ENCODE measurements at places on chromosomes 4 and X.

DNA sequence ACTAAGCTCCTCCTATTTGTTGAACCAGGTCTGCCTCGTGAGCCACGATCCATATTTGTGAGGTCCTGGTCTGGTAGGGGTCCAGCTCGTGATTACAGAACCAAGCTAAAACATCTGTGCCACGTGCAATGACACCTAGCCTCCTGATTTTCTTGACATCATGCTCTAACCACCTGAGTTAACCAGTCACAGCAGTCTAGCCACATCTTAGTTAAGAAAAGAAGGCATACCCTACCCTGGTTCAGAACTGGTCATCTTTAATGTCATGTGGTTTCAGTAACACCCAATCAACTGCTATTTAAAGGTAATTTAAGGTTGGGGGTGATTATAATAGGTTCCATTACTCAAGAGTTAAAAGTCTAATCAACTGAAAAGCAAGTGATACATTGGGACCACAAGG, 28.4 kb downstream of the ARHGEF6 start:
- DNase-seq: no peak

DNA sequence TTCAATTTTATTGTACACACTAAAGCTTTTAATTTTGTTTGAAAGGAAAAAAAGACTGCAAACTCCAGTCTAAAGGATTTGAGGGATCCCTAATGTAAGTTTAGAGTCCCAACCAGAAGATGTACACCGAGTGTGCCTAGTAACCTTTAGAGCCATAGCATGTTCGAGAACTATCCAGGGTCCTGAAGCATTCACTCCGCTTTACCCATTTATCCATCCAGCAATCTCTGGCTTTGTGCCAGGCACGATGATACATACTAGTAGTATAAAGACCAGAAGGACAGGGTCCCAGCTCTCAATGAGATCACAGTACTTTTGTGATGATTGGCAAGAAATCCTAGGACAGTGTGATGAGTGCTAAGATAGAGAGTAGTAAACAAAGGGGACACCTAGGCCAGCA, 168.7 kb downstream of the STK32B start:
- no peak for DNase-seq

GRCh38 chr4:183602557-183603027, 56.4 kb downstream of the RWDD4 start:
- DNase-seq: no peak

DNA sequence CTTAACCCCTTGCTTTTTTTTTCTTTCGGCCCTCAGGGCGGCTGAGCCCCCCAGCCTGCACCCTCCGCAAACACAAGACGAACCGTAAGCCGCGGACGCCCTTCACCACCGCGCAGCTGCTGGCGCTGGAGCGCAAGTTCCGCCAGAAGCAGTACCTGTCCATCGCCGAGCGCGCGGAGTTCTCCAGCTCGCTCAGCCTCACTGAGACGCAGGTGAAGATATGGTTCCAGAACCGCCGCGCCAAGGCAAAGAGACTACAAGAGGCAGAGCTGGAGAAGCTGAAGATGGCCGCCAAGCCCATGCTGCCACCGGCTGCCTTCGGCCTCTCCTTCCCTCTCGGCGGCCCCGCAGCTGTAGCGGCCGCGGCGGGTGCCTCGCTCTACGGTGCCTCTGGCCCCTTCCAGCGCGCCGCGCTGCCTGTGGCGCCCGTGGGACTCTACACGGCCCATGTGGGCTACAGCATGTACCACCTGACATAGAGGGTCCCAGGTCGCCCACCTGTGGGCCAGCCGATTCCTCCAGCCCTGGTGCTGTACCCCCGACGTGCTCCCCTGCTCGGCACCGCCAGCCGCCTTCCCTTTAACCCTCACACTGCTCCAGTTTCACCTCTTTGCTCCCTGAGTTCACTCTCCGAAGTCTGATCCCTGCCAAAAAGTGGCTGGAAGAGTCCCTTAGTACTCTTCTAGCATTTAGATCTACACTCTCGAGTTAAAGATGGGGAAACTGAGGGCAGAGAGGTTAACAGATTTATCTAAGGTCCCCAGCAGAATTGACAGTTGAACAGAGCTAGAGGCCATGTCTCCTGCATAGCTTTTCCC, 3.4 kb downstream of the MSX1 start:
- no peak for DNase-seq

- DNase-seq: no peak
These were observed 273.1 kb downstream of the DCTD start for GRCh38 chr4:182643801-182644682.

GRCh38 chr4:11549525-11549924, 120.8 kb upstream of the HS3ST1 start:
- no peak for DNase-seq

GRCh38 chr4:169620880-169621248, 486 bp downstream of the CLCN3 start:
- no peak for DNase-seq

DNA sequence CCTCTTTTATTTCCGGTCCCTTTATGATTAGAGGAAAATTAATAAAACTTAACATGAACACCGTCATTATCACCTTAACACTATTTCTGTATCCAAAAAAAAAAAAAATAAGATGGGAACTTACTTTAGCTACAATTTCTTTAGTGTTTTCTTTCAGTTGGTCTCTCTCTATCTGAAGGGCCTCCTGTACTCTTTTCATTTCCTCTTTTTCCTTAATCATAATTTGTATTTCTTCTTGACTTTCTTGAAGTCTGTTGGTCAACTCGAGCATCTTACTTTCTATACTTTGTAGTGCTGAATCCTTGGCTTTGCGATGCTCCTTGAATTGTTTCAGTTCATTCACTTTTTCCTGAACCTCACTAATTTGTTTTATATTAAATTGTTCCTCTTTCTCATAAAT, 45.3 kb upstream of the BDH2 start:
- DNase-seq: no peak

GRCh38 chr4:7628432-7628831, 193.7 kb upstream of the PSAPL1 start:
- DNase-seq: no peak

- no peak for DNase-seq
These were observed 89.5 kb downstream of the BMP3 start for GRCh38 chr4:81120055-81120454.

Data from NCI-H1417 treated with DMSO at 0.1 percent for 48 hours (cell line).